ENCODE measurements at places on chromosomes 2 and 18.

DNA sequence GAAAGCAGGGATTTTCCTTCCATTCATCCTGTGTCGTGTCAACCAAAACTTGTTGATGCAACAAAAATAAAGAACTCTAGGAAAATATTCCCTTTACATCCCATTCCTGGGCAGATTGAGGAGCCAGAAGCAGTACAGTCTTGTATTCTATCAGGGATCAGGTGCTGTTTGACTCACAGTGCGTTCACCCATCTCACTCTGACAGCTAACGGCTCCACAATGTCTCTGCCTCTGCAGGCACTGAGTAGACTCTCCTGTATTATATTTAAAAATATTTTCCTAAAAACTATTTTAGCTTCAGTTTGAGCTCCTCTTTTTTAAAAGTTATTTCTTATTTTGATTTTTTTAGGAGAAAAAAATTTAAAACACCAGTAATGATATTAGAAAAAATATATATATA is 600.6 kb upstream of the SALL3 start:
- DNase-seq = no peak

GRCh38 chr2:118737684-118738083 is 109.8 kb downstream of the EN1 start:
- DNase-seq = no peak

GRCh38 chr2:150127346-150127990 is 360.0 kb downstream of the RND3 start:
- no peak for DNase-seq

DNA sequence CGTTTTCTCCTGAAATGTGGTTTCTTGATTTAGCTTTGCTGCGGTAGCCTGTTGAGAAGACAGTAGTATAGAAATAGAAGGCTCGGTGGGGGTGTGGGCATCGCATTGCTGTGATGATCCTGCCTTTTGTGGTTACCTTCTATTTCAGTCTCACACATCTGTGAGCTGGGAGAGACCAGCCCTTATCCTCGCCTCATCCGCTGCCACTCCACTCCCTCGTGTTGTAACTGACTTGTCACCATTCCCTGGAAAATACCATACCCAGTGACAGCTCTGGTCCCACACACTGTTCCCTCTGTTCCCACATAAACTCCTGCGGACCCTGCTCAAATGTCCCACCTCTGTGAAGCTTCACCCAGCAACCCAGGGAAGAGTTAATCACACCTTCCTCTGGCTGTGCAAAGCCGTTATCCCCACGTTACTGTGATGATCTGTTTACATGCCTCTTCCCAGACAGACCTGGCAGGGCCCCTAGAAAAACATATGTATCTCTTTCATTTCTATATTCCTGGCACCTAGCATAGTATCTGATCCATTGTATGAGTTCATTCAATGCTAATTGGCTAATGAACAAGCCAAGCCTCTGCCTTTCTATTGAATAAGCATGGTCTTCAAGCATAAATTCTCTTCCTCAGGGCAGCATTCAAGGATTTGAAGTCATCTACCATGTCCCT is 114.6 kb downstream of the MAPK4 start:
- peak; percentile 40 for DNase-seq

- peak; percentile 64 for DNase-seq
Observed at GRCh38 chr2:38462121-38462661, 85.1 kb upstream of the ATL2 start.

- no peak for DNase-seq
Observed at GRCh38 chr18:54964741-54965140, 5.5 kb upstream of the CCDC68 start.

- DNase-seq = no peak
Observed at GRCh38 chr18:48454261-48454757, 45.1 kb upstream of the ZBTB7C start.

DNA sequence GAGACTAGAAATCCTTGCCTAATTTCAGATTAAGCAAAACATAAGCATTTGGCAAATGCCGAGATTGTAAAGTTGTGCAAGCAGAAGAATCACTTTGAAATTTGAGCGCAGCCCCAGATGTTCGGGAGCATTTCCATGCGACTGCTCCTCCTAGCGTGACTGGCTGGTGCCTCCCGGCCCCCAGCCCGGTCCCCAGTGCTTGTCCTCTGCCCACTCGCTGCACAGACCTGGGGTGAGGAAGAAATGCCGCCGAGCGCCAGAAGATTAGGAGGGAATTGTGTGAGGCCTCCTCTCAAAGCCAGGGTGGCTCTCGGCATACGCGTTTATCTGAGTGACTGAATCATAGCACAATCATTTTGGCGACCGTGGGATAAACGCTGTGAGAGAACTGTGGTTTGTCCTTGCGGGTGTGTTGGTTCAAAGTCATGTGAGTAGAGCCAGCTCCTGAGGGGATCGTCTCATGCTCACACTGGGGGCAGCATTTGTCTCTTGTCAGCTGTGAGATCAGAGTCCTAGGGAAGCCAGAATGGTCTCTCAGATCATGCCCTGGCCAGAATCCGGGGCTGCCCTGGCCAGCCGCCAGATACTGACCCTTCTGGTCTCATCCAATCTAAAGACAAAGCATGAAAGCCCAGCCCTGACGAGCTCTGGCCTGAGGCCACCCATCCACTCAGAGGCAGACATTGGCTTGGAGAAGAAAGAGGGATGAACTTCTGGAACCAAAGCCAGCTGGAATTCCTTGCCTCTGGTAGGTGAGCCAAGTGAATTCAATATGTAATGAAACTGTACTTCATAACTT is 189.3 kb downstream of the SH3RF3 start:
- DNase-seq = no peak

GRCh38 chr2:65357959-65358294 is 74.5 kb downstream of the SPRED2 start:
- no peak for DNase-seq

- no peak for DNase-seq
Observed at GRCh38 chr18:1965541-1965940, 605.8 kb downstream of the METTL4 start.

- DNase-seq = no peak
Observed at GRCh38 chr2:215356334-215356947, 44.6 kb downstream of the ATIC start.

GRCh38 chr2:56770490-56770889 is 586.7 kb downstream of the CCDC85A start:
- no peak for DNase-seq

GRCh38 chr2:65388596-65389390 is 43.6 kb downstream of the SPRED2 start:
- no peak for DNase-seq

DNA sequence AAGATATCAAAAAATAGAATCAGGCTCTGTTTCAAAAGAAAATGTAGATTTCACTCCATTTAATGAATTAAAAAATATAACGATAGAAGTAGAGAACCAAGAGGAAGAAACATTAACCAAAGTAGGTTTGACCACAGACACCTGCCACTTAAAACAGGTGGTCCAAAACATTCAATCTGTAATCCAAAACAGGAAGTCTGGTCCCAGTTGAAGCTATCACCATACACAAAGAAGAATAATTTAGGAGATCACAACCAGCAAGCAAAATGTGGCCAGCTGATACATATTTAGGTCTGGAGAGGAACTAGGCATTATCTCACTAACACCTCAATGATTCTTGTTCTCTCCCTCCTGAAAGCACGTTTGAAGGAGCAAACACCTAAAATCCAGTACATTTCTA is 73.1 kb downstream of the FTCDNL1 start:
- DNase-seq = no peak

DNA sequence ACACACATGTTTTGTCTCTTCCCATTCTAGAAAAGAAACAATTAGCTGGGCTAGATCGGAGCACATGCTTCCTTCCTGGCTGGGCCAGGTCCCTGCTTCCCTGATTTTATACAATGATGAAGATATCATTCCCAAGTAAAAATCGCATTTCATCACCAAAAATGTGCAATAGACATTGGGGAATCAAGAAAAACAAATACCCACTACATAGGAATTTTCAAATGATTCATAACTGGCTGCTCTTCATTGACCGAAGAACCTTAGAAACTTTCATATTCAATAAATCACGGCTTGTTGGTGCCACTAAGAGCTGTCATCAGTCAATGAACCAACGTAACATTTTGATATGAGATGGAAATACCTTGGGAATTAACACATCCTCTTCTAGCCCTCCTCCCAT is 373.6 kb upstream of the TRIB2 start:
- DNase-seq = no peak

- DNase-seq = peak; percentile 63
Observed at GRCh38 chr18:58529714-58530354, 99.1 kb downstream of the ALPK2 start.

DNA sequence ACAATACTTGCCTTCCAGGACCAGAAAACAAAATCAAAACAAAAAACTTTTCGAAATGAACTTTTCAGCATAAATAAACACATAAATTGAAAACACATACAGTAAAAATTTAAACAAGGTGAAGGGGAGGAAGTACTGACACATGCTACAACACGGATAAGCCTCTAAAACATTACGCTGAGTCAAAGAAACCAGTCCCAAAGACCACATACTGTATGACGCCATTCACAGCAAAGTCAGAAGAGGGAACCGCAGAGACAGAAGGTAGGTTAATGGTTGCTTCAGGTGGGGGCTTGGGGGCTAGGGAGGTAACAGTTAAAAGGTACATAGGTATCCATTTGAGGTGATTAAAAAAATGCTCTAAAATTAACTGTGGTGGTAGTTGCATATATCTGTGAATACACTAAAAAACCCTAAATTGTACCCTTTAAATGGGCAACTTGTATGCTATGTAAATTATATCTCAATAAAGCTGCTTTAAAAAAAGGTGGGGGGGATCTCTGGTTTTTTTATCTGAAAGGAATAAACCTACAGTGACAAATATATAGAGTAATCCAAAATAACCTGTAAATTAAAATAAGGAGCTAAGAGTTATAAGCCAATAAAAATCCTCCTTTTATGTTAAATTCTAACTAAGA is 7.1 kb downstream of the COX7A2L start:
- DNase-seq = no peak

GRCh38 chr2:11079136-11079824 is 76.0 kb upstream of the SLC66A3 start:
- DNase-seq = peak; percentile 38

DNA sequence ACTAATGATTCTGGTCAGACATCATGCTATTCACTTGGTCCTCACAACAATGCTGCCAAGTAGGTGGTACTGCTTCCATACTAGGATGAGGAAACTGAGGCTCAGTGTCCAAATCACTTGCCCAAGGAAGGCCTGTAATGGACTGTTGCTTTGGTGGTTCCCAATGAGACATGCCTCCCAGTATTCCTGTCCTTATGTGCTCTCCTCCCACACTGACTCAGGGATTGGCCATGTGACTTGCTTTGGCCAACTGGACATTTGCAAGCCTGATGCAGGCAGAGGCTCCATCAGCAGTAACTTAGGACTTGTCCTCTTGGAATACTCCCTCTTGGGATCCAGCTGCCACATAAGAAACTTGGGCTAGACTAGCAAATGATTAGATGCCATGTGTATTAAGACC is 3.0 kb downstream of the FBXO41 start:
- no peak for DNase-seq

DNA sequence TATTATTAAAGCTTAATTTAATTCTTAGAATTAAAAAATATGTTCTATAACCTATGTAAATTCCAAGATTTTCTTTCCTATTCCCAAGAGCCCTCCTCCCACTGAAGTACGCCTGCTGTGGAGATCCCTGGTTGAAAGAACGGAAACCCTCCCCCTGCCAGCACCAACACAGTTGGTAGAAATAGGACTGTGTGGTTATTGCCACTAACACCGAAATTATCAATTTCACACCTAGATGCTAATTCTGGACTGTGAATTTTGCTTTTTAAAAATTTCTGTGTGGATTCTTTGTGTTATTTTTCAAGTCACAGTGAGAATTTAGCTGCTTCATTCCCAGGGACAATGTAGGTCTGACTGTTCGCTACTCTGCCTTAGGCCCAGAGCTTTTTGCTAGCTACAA is 305.8 kb upstream of the HNMT start:
- DNase-seq = no peak

GRCh38 chr18:55234366-55235093 is 275.3 kb upstream of the CCDC68 start:
- DNase-seq = peak; percentile 83

DNA sequence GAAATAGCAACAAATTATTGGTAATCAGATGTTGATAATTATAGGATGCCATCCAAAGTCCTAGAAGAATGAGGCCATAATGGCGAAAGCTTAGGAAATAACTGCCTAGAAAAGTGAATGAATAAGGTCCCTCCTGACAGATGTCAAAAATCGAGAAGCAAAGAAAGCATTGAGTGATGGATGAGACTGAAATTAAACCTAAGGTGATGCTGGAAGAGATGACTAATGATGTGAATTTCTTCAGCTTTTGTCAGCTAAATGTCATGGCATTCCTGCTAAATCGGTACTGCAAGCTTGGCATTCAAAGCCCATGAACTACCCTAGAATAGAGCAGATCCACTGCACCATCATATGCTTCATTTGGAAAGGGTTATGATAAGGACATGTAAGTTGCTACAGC is 74.8 kb upstream of the RGPD4 start:
- no peak for DNase-seq

GRCh38 chr2:13240789-13241487 is 524.2 kb downstream of the TRIB2 start:
- DNase-seq = no peak
